ENCODE measurements at places on chromosomes 13 and 19. TPM values are rescaled to one million over a fixed set of nuclear protein-coding genes. Genes with fewer than 3 reads are reported as not detected.
A peak's percentile ranks its signal among the peaks of the same experiment; 100 is the strongest.

DNA sequence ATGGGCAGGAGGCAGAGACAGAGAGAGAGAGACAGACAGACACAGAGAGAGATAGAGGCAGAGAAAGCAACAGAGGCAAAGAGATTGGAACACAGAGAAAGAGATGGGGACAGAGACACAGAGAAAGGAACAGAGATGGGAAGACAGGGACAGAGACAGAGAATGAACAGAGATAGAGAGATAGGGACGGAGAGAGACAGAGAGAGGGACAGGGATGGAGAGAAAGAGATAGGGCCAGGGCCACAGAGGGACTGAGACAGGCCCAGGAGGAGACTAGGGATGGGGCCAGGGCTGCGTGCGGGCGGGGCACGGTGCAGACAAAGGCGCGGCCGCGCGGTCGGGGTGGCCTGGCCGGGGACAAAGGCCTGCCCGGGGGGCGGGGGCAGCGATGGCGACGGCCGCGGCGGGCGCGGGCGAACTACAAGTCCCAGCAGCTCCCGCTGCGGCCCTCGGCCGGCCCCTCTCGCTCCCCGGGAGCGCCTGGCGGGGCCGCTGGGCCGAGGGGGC is at the start of gene ZNF358:
TSS of gene ZNF358 (plus strand) at position 459 of the 507 bp plus-strand sequence. CDS start 3,140 bp downstream, outside the sequence.
- no peak for DNase-seq

- DNase-seq, result no peak
Measured at GRCh38 chr13:30178976-30179375, 128.4 kb downstream of the KATNAL1 start.

- no peak for DNase-seq
Measured at GRCh38 chr13:32728327-32728726, 142.1 kb downstream of the PDS5B start.

GRCh38 chr19:11586331-11586730 is 8.9 kb upstream of the ACP5 start:
- DNase-seq, result no peak

DNA sequence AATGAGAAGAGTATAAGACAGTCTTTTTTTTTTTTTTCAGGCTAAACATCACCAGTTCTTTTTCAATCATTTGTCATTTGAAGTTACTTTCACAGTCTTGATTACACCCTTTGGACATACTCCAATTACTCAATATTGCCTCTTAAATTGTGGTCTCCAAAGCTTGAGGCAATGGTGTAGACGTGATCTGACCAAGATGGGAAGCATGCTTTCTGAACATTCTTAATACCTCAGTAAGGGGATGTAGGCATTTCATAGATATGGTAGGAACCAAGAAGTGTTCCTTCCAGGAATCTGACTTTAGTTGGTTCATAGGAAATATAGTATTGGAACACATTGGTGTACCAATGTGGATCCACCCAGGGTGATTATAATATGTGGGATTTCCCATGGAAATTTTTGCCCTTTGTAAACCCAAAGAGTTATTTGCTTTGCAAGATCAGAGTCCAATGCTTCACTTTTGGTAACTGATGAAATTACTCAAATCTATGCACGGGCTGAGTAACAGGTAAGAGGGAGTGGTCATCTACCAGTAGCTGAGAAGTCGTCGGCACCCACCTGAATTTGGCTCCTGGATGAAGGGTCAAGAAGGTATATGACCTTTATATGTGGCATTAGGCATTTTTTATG is 62.2 kb downstream of the ERCC5 start:
- DNase-seq, result no peak

DNA sequence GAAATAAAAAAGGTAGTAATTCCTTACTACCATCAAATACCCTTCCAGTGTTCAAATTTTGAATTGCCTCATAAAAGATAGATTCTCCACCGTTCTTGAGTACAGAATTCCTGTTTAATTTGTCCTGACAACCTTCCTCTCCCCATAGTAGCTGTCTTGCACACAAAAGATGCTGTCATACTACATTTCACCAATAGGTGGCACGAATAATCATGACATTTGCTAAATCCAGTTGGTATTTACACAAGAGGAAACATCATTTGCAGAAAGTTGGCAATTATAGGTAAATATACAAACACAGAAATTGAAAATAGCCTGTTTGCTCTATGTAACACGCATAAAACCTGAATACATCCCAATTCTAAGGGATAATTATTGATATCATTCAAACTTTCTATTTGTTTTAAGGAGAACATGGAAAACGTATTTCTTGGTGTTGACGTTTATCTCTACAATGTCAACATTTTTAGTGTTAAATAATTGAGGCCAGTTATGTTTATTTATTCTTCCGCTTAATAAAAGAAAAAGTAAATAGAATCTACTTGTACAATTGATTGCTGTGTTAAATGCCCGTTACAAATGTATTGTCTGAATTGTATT is 58.3 kb upstream of the CLDN10 start:
- no peak for DNase-seq

GRCh38 chr13:99565478-99566124 is 64.3 kb downstream of the TM9SF2 start:
- DNase-seq, result no peak

- no peak for DNase-seq
Measured at GRCh38 chr13:26561651-26562511, 4.4 kb downstream of the WASF3 start.

DNA sequence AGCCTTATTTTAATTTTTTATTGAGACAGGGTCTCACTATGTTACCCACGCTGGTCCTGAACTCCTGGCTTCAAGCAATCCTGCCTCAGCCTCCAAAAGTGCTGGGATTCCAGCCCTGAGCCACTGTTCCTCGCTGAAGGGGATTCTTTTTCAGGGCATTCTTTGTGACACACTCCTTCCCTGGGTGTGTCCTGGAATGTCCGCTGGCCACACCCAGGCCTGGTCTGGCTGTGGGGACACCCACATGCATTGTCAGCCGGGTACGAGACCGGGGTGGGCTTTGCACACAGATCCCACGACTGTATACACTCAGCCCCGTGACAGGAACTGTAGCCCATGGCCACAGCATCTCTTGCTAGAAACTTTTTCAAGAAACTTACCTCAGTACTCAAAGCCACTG is 34.4 kb upstream of the GATAD2A start:
- no peak for DNase-seq

GRCh38 chr13:40345654-40346372 is 320.6 kb downstream of the FOXO1 start:
- DNase-seq, result no peak

- no peak for DNase-seq
Measured at GRCh38 chr19:16073988-16074387, 2.3 kb upstream of the TPM4 start.

DNA sequence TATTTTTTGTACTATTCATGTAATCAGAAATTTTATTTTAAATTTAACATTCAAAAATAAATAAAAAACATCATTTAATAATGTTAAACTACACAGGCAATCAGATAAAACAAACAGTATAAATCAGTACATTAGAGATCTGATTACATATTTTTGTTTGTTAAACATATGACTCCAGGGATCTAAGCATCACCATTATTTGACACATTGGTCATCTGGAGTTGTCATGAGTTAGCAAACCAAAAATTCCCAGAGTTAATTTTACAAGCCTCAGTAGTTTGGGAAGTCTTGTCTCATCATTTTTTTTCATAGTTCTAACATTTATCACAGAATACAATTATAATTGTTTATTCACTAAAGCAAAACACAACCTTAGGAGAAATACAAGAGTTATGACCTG is 770.8 kb upstream of the SLITRK6 start:
- no peak for DNase-seq

- DNase-seq, result no peak
Measured at GRCh38 chr19:45451131-45451849, 16.5 kb upstream of the FOSB start.

- no peak for DNase-seq
Measured at GRCh38 chr13:40383132-40383531, 283.3 kb downstream of the FOXO1 start.

- no peak for DNase-seq
Measured at GRCh38 chr13:25494698-25495411, 123.1 kb downstream of the ATP8A2 start.

DNA sequence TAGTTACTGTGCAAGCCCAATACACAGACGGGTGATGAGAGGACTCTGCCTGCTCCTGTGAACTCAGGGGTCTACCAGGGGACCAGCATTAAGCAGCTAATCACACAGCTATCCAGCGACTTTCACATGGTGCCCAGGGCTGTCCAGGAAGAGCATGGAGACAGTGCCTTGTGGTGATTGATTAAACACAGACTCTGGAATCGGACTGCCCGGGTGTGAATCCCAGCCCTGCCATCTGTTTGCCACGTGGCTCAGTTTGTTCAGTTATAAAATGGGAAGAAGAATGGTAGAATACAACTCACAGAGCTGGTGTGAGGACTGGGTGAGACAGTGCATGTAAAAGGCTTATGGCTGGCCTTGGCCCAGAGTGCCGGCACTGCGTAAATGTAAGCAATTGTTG is 42.1 kb upstream of the NPAS1 start:
- no peak for DNase-seq

DNA sequence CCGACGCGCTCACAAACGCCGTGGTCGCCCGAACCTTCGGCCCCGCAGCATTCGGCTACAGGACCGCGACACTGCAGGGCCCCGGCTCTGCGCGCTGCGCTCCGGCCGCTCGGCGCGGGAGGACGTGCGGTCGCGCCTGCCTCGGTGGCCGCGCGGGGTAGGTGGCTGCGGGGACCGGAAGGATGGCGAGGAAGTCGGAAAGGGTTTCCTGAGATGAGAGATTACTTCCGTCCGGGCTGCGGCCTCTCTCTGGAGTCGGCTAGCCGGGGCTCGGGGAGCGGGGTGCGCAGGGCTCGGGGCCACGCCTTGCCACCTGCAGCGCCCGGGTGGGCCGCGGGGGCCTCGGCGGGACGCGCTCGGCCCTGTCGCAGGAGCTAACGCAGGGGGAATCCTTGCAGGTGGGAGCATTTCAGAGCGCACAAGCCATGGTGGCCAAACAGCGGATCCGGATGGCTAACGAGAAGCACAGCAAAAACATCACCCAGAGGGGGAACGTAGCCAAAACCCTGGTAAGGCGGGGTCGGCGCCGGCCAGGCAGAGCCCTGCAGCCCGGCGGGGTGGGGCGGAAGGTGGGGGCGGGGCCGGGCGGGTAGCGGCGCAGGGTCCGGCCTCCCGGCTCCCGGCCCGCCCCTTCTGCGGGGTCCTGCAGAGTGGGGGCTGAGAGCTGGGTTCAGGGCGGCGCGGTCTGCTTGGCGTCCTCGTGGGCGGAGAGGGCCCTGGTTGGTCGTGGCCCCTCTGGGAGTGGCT is at the start of gene SERP2:
TSS of gene SERP2 (plus strand) at position 224 of the 747 bp plus-strand sequence. CDS start at position 426, 202 bp downstream.
- DNase-seq, result peak; percentile 42

DNA sequence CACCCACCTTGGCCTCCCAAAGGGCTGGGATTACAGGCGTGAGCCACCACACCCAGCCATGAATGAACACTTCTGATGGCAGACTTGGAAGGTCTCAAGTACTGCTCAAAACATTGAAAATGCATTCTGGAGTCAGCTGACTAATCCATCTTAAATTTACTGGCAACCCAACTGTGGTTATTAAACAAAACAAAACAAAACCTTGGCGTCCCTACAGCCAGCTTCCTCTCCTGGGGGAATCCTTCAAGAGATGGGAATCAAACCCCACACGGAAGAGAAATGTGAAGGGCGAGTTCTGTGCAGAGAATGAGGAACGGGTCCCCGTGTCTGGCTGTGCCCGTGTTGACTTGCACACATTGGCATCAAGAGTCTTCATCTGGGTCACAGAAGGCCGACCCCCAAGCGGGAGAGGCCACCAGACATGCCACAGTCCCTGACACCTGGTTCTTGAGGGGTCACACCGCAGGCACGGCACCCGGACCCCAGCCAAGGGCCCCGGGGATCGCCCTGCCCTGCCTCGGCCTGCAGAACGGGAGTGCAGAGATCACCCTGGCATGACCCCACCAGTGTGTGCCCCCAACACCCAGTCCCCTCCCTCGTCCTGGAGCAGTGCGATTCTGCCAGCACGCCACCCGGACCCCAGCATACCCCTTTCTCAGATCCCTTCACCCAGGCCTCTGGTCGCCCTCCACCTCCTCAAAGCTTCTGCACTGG is 3.2 kb downstream of the MAP2K2 start:
- no peak for DNase-seq

- DNase-seq, result no peak
Measured at GRCh38 chr13:45073809-45074208, 46.5 kb upstream of the GTF2F2 start.

DNA sequence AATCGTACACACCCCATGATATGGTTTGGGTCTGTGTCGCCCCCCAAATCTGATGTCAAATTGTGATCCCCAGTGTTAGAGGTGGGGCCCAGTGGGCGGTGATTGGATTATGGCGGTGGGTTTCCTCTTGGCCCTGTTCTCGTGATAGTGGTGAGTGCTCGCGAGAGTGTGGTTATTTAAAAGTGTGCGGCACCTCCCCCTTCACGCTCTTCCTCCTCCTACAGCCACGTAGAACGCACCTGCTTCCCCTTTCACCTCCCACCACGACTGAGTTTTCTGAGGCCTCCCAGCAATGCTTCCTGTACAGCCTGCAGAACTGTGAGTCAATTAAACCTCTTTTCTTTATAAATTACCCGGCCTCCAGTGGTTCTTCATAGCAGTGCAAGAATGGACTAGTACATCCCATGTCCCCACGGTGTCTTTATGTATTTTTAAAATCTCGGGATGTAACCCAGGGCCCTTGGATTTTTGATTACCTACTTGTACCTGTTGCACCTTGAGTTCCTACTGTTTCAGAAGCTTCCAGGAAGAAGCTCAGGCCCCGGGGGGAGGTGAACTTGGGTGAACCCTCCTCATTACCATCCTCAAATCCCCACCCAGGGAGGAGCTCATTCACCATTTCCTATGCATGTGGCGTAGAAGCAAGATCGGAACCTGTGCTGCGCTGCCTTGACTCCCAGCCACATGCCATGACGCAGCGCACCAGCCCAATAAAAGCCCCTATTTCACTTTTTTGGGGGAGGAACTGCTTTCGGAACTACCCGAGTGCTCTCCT is 52.4 kb downstream of the TEX29 start:
- DNase-seq, result no peak

GRCh38 chr13:88107570-88107969 is 436.4 kb downstream of the SLITRK5 start:
- no peak for DNase-seq

GRCh38 chr13:47226516-47226915 is 329.7 kb upstream of the HTR2A start:
- DNase-seq, result no peak

- no peak for DNase-seq
Measured at GRCh38 chr13:54758795-54759194, 1730.2 kb downstream of the OLFM4 start.

- DNase-seq, result no peak
Measured at GRCh38 chr13:27928805-27929753, 9.3 kb downstream of the PDX1 start.

Gene F2RL3
- polyA plus RNA-seq, result 0.59 TPM

Gene VSTM1
- not detected for polyA plus RNA-seq

Gene ZGLP1
- 5.2 TPM for polyA plus RNA-seq

Gene RASGRP4
- polyA plus RNA-seq, result 1.8 TPM

Gene PGLYRP1
- 0.44 TPM for polyA plus RNA-seq

Gene ERCC1
- 80.2 TPM for polyA plus RNA-seq

Gene CERS4
- polyA plus RNA-seq, result 52.6 TPM

Gene YJU2
- polyA plus RNA-seq, result 16.9 TPM

Gene CEACAM3
- not detected for polyA plus RNA-seq

Gene IGLON5
- polyA plus RNA-seq, result 4.2 TPM
